ENCODE measurements at places on chromosomes 16 and 17.

DNA sequence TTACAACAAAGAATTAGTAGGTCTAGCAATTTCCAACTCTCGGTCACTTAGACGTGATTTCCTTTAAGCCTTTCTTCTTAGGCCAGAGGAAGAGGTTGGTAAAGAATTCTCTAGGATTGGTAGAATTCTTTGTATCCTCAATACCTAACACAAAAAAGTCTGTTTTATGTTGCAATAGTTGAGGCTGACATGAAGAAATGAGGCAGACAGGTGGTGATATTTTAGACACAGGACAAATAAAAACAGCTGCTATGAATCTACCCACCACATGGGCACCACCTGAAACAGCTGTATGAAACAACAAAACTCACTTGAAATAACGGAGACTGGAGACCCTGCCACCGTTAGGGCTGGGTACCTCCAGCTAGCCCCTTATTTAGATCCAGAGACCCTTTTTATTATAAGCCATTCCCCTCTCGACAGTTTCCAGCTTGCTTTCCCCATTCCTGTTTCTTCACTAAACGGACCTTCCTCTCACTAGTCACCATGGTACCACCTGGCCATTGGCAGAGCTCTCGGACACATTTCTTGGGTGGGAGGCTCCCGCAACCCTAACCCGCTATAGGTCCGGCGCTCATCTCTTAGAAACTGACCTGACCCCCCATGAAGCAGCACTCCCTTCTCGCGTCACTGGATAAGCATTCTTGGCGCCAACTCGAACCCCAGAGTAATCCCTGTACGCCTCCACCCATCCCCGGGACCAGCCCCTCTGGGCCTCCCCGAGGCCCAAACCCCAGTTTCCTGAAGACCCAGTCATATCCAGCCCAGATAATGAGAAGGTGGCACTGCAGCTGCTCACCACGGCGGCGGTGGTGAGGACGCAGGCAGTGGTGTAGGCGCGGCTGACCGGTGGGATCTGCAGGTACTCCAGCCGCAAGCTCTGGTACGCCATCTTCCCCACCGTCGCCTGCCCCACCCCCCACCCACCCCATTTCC, at the start of gene DERL2:
Gene DERL2 (minus strand): TSS at position 909 of the 936 bp plus-strand sequence. CDS start 17 bp downstream, at position 892.
- DNase-seq, result no peak

- DNase-seq, result no peak
Observed at GRCh38 chr16:27978876-27979275, 84.6 kb downstream of the GSG1L start.

DNA sequence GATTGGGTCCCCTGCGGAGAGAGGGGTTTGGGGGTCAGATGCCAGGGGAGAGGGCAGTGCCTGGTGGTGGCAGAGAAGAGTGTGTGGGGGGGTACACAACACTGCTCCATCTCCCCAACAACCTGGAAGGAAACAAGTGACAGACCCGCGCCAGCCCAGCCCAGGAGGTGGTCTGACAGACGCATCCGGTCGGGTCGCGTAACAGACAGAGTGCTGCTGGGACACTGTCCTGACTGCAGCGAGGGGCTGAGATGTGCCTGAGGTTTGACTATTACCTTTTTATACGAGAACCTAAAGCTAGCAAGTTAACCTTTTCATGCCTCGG, 16.2 kb downstream of the UNC13D start:
- no peak for DNase-seq

DNA sequence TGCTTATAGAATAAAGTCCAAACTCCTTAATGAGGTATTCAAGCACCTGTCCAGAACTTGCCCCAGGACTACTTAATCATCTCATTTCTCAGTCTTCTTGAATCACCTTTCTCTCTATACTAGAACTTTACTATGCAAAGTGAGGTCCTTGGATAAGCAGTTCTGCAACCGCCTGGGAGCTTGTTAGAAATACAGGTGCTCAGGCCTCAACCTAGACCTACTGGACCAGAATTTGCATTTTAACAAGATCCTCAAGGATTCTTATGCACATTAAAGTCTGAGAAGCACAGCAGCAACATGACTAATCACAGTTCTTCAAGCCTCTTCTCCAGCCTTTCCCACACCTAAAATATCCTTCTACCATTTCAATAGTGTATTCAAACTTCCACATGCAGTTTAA, 61.7 kb downstream of the GRB7 start:
- DNase-seq, result no peak

DNA sequence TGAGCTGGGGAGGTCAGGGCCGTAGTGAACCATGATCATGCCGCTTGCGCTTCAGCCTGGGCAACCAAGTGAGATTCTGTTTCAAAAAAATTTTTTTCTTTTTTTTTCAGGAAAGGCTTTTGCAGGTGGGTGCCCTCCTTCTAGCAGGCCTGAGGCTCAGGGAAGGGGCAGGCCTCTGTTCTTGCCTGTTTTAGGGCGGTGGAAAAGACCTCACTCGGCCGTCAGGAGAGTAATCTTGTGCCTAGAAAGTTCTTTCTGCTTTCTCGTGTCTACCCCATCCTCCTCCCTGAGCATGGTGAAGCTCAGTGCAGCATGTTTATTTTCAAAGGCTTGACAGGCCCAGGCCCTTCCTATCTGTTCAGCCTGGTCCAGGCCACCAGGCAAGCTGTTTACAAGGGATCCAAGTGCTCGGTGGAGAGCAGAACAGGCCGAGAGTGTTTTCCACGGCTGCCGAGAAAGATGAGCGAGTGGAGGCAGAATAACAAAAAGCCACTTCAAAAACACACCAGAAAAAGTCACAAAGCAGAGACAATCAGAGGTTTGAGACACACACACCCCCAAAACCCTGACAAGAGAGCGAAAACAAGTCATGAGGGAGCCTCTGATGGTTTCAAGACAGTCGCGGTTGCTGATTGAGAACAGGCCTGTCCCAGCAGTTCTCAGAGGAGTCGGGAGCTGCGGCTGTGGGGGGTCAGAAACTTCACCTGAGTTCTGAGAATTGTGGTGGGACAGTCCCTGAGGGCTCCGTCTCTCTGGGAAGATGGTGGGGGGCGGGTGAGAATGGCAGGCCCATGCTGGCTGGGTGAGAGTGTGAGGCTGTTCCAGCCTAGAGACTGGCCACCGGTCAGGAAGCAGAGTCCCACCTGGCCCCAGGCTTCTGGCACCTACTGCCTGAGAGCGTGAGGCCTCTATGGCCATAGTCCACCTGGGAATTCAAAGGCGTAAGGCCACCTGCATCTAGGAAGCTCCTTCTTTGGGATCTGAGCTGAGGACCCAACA, 37.5 kb upstream of the CCR7 start:
- no peak for DNase-seq

GRCh38 chr17:28071891-28072606, 29.6 kb downstream of the NLK start:
- DNase-seq, result no peak

DNA sequence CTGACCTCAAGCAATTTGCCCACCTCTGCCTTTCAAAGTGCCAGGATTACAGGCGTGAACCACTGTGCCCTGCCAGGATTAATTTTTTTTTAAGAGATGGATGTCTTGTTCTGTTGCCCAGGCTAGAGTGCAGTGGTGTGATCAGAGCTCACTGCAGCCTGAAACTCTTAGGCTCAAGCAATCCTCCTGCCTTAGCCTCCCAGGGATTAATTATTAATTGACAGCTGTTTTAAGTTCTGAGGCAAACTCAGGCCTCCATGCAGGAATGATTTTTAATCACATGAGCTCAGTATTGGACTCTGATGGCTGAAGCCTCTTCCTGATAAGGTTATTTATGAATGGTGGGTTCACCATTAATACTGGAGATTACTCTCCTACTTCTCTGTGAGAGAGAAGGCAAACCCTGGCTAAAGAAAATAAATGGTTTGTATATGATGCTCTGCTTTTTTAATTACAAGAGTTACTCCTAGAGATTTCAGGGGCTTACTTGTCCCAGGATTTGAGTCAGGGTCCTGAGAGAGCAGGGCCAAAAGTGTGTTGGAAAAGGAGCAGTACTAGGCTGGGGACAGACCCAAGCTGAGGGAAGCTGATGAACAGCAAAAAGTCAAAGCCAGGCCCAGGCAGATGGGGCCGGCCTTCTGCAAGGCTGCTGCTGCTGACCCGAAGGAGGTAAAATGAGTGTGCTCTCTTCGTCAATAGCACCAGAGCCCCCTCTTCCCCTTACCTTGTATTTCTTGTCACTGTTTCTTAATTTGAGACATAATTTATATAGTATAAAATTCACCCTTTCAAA, 56.9 kb upstream of the HAS3 start:
- no peak for DNase-seq

DNA sequence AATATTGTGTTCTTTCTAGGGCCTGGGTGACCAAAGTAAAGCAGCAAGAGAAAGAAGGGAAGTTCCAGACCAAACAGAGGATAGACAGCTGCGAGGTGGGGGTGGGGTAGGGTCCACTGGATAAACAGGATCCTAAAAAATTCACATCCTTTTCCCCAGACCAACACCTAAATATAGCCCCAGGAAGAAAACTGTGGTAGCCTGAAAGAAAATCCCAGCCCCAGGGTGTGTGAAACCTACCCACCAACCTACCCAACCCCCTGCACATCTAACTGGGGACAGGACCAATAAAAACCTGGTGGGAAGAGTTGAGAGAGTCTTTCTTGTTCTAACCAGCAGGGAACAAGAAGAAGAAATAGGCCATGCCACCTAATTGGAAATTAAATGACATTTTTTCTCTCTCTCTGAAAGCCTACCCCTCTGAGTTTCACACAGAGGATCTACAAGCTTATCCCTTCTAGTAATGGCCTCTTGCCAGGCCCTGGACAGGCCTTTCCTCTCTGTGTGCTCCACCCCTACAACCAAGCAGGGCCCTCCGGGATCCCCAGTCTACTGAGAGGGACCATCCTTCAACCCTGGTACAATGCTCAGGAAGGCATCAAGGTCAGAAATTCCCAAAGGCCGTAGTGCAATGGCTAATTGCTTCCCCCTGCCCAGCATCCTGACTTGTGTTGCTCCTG, 12.0 kb downstream of the MYO18A start:
- DNase-seq, result no peak

- DNase-seq, result no peak
Observed at GRCh38 chr16:70683146-70683944, 2.5 kb downstream of the MTSS2 start.

DNA sequence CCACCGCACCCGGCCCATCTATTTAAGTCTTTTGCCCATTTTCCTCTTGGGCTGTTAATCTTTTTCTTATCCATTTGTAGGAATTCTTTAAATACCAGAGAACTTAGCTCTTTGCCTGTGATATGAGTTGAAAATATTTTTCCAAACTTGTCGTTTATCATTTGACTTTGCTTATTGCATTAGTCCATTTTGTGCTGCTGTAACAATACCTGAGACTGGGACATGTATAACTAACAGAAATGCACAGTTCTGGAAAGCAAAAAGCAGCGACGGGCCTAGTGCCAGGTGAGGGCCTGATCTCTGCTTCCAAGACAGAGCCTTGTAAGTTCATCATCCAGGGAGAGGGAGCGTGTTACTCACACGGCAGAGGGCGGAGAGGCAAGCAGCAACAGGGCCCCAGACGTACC, 25.6 kb upstream of the BHLHA9 start:
- no peak for DNase-seq

DNA sequence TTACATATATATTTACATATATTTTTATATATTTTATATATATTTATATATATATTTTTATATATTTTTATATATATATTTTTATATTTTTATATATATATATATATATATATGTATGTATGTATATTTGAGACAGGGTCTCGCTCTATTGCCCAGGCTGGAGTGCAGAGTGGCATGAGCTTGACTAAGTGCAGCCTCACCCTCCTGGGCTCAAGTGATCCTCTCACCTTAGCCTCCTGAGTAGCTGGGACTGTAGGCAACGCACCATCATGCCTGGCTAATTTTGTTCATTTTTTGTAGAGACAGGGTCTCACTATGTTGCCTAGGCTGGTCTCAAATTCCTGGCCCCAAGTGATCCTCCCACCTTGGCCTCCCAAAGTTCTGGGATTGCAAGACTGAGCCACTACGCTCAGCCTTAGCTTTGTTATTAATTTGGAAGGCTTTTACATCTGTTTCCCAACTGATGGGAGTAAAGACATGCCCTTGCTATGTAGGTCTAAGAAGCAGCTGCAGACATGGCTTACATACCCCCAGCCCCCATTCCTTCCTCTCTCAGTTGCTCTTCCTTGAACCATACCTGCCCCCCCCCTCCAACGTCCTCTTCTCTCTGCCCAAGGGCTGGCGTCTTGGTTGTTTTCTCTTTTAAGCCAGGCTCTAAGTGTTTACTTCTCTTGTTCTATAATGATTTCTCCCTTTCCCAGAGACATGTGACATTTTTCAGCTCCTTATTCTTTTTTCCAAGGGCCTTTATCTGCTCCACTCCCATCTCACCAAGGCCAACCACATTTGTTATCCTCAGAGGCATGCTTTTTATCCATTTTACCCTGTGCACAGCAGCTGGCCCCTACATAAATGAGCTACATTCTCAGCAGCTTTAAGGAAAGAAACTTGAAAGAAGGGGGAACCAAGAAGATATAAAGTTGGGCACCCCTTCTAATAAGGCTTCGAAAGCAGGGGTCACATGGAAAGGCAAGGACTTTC, 64.2 kb upstream of the ATF7IP2 start:
- DNase-seq, result no peak

DNA sequence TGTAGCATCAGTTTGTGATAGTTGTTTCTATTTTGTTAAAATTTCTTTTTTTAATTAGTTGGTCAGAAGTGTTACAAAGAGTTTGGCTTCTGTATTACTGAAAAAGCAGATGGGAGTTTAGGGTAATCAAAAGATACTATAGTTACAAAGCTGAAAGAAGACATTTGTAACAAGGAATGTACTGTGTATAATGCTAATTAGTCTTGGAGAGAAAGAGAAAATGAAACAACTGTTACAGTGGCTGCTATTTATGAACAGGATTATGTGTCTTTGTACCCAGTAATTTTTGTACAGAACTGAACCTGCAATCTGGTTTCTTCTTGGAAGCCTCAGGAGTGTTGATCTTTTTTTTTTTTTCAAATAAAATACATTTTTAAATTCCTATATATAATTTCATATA, 14.3 kb downstream of the GDPD1 start:
- DNase-seq, result no peak

- no peak for DNase-seq
Observed at GRCh38 chr17:42422958-42423712, at the start of gene CAVIN1. Gene CAVIN1 (minus strand): TSS chr17:42423256. CDS start chr17:42423097, 159 bp downstream.

DNA sequence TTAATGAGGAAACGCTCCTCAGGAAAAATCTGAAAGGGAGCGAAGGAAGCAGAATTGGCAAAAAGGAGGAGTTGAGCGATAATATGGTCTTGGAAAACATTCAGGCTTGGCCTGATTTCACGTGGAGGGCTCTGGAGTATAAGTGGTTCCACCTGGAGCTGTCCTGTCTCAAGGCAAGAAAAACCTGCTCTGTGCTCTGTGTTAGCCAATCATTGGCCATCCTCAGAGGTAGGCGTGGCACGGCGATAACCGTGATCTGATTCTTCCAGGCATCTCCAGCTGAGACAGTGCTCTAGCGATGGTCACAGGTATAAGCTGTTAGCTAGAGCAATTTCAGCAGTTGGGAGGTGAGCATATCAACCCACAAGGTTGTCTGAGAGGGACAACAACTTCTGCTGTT, 450.5 kb upstream of the MAF start:
- DNase-seq, result no peak

DNA sequence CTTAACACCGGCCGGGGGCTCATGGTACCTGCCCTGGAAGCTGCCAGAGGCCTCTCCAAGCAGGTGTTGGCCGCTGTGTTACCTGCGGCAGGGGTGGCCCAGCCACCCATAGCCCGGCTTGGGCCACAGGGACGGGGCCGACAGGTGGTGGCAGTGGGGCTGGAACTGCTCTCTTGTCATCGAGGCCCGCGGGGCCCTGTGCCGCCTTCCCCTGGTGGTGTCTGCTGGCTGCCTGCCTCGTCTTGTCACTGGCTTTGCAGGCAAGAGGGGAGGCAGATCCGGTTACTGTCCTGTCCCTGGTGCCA, 27.1 kb downstream of the GSE1 start:
- DNase-seq, result no peak
